Left ventricle myocardium inferior (tissue), 1 donor: ENCODE measurements at places on chromosomes 1 and 21.
A peak's percentile ranks its signal among the peaks of the same experiment; 100 is the strongest.

- H3K4me1 ChIP-seq = peaks cover 95% of the 10 kb centered on the region
- H3K27ac ChIP-seq = peak overlapping the region; percentile 51
- no peaks in the 10 kb centered on the region for H3K27me3 ChIP-seq
- H3K36me3 ChIP-seq = no peaks in the 10 kb centered on the region
Observed at GRCh38 chr1:117611121-117611601, 5.3 kb downstream of the TENT5C start.

DNA sequence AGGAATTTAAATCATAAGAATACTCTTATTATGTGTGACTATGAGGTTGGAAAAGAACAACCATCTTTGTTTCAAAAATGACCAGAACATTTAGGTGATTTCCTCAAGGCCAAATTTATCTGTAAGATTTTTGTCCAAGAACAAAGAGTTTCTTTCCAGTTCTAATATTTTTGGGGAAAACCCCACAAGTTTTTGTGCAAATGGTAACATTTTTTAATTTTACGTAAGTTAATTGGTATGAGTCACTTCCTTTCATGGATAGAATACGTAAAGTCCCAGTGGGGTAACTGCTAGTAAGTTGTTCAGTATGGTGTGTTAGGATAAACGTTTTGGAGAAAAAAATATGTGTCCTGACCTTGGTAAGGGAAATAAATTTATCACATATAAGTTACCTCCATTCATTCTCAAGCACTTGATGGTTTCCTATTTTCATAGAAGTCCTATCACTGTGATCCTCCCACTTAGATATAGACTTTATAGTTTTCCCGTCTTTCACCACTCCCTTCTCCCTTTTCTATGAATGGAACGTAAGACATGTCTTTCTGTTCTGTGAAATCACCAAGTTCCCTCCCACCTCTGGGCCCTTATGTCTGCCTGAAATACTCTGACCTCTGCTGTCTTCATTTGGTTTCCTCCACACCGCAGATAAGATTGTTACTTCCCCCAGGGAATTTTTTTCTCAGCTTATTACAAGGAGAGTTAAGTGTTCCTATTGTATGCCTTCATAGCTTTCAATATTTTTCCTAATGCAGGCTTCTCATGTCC, 34.9 kb upstream of the TSNAX start:
- no peak overlapping the region for H3K4me3 ChIP-seq
- no peak overlapping the region for H3K27ac ChIP-seq
- H3K4me1 ChIP-seq = peaks cover 9% of the 10 kb centered on the region
- no peaks in the 10 kb centered on the region for H3K36me3 ChIP-seq
- no peak for DNase-seq

- no peaks in the 10 kb centered on the region for H3K36me3 ChIP-seq
- DNase-seq = no peak
- H3K4me1 ChIP-seq = no peaks in the 10 kb centered on the region
- H3K4me3 ChIP-seq = no peak overlapping the region
- H3K27ac ChIP-seq = no peak overlapping the region
Observed at GRCh38 chr1:67285780-67286488, 21.7 kb upstream of the IL12RB2 start.

DNA sequence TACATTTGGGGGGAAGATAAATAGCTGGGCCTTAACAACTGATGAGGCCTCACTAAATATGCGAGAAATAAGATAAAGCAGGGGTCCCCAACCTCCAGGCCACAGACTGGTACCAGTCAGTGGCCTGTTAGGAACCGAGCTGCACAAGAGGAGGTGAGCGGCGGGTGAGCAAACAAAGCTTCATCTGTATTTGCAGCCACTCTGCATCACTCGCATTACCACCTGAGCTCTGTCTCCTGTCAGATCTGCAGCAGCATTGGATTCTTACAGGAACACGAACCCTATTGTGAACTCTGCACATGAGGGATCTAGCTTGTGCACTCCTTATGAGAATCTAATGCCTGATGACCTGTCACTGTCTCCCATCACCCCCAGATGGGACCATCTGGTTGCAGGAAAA, 5.2 kb upstream of the PAXBP1 start:
- no peak for DNase-seq
- H3K4me1 ChIP-seq = peaks cover 11% of the 10 kb centered on the region
- no peak overlapping the region for H3K4me3 ChIP-seq
- H3K27me3 ChIP-seq = no peaks in the 10 kb centered on the region
- no peak overlapping the region for H3K27ac ChIP-seq
- peaks cover 4% of the 10 kb centered on the region for H3K36me3 ChIP-seq

GRCh38 chr1:149997585-149998262, 12.8 kb downstream of the OTUD7B start:
- peaks cover 9% of the 10 kb centered on the region for H3K36me3 ChIP-seq
- H3K4me1 ChIP-seq = peaks cover 96% of the 10 kb centered on the region
- DNase-seq = no peak
- no peak overlapping the region for H3K27ac ChIP-seq
- H3K4me3 ChIP-seq = no peak overlapping the region

GRCh38 chr1:185239861-185240260, 77.2 kb downstream of the IVNS1ABP start:
- no peak overlapping the region for H3K27ac ChIP-seq
- no peak overlapping the region for H3K4me3 ChIP-seq
- peaks cover 5% of the 10 kb centered on the region for H3K36me3 ChIP-seq
- no peak for DNase-seq
- H3K4me1 ChIP-seq = peaks cover 29% of the 10 kb centered on the region

- H3K27me3 ChIP-seq = no peaks in the 10 kb centered on the region
- peaks cover 19% of the 10 kb centered on the region for H3K4me1 ChIP-seq
- H3K27ac ChIP-seq = peak overlapping the region; percentile 52
- H3K4me3 ChIP-seq = no peak overlapping the region
Observed at GRCh38 chr1:27862671-27863537, 9.4 kb upstream of the THEMIS2 start.

- H3K27ac ChIP-seq = no peak overlapping the region
- H3K36me3 ChIP-seq = no peaks in the 10 kb centered on the region
- H3K4me1 ChIP-seq = no peaks in the 10 kb centered on the region
- no peaks in the 10 kb centered on the region for H3K27me3 ChIP-seq
Observed at GRCh38 chr1:43910343-43910742, 23.3 kb upstream of the ARTN start.

- H3K36me3 ChIP-seq = no peaks in the 10 kb centered on the region
- DNase-seq = no peak
- no peak overlapping the region for H3K4me3 ChIP-seq
- peaks cover 46% of the 10 kb centered on the region for H3K27me3 ChIP-seq
- H3K27ac ChIP-seq = no peak overlapping the region
Observed at GRCh38 chr1:234776256-234776875, 166.4 kb upstream of the IRF2BP2 start.

GRCh38 chr1:200252531-200252930, 157.3 kb downstream of the ZNF281 start:
- DNase-seq = no peak
- no peaks in the 10 kb centered on the region for H3K36me3 ChIP-seq
- no peaks in the 10 kb centered on the region for H3K4me1 ChIP-seq

- no peak overlapping the region for H3K4me3 ChIP-seq
- peaks cover 28% of the 10 kb centered on the region for H3K4me1 ChIP-seq
- H3K27me3 ChIP-seq = no peaks in the 10 kb centered on the region
Observed at GRCh38 chr1:55353707-55354620, 138.8 kb upstream of the USP24 start.

DNA sequence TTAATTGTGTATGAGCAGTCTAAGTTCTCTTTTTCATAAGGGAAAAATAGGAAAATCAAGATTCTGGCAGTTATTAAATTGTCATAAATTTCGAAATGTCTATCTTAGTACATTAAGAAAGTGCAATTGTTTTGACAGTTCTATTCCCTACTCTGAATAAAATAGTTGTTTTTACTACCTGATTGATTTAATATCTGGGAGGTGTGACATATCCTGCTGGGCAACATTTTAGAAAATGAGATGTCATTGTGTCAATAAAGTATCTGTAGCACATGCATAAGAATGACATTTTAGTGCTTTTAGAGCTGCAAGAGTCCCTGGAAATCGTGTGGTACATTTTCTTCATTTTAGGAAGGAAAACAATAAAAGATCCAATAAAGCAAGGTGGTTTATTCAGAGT, 139.2 kb upstream of the COL11A1 start:
- no peak overlapping the region for H3K27ac ChIP-seq
- H3K36me3 ChIP-seq = no peaks in the 10 kb centered on the region
- no peak for DNase-seq
- no peaks in the 10 kb centered on the region for H3K4me1 ChIP-seq
- no peaks in the 10 kb centered on the region for H3K27me3 ChIP-seq

DNA sequence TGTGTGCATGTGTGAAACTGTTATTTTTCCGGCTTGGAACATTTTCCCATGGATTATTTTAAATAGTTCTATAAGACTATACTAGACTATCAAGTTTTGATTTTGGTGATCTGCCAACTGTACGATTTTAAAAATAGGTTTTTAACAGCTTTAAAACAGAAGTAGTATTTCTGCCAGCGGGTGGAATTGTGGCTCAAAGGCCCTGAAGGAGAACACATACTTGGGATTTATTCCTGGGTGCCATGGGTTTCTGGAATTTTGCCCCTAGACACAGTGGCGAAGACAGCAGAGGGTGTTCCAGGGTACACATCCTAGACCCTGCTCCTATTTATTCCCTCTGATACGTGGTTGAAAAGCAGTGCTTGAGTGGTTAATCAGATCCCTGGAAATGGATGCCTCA, 81.7 kb upstream of the IPO9 start:
- H3K27ac ChIP-seq = peak overlapping the region; percentile 70
- peaks cover 14% of the 10 kb centered on the region for H3K36me3 ChIP-seq
- no peak for DNase-seq
- H3K4me3 ChIP-seq = peak overlapping the region; percentile 14

DNA sequence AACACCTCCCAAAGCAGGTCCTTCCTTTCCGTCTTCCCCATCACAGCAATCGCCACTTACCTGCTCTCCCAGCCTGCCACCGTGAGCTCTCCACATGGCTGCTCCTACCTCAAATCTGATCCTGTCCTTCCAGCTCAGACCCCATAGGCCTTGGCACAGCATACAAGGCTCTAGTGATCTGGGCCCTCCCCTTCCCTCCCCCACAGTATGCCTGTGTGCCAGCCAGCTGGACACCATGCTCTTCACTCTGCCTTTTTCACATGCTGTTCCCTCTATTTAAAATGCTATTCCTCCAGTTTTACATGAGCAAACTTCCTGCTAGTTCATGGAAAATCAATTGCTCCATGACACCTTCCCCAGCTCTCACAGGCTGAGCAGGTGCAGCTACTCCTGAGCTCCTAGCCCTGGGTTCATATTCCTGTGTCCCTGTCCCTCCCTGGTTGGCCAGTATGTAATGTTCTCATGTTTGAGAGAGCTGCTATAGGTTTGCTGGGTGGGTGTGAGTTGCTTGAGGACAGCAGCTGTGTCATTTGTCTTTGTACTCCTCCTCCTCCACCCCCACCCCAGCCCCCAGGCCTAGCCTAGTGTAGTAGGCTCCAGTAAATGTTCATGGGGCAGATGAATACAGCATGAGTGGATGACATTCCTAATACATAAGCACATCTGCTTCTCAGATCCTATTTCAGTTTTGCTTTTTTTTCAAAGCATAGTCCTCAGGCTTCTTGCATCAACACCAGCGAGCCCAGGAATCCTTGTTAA, 6.3 kb upstream of the TNNT2 start:
- H3K27ac ChIP-seq = peak overlapping the region; percentile 69
- H3K27me3 ChIP-seq = peaks cover 29% of the 10 kb centered on the region
- no peaks in the 10 kb centered on the region for H3K36me3 ChIP-seq
- peaks cover 51% of the 10 kb centered on the region for H3K4me1 ChIP-seq
- H3K4me3 ChIP-seq = peak overlapping the region; percentile 4

GRCh38 chr21:36700971-36701755, 2.2 kb downstream of the SIM2 start:
- H3K27me3 ChIP-seq = peaks cover 100% of the 10 kb centered on the region
- no peak for DNase-seq
- peak overlapping the region; percentile 69 for H3K4me3 ChIP-seq
- no peak overlapping the region for H3K27ac ChIP-seq
- H3K4me1 ChIP-seq = peaks cover 71% of the 10 kb centered on the region

- peaks cover 83% of the 10 kb centered on the region for H3K4me1 ChIP-seq
- DNase-seq = no peak
- H3K36me3 ChIP-seq = no peaks in the 10 kb centered on the region
- no peaks in the 10 kb centered on the region for H3K27me3 ChIP-seq
- H3K4me3 ChIP-seq = peak overlapping the region; percentile 98
Observed at GRCh38 chr1:100354971-100355394, 2.7 kb downstream of the CDC14A start.

GRCh38 chr1:198196630-198197029, 39.8 kb downstream of the NEK7 start:
- no peak overlapping the region for H3K27ac ChIP-seq
- peaks cover 87% of the 10 kb centered on the region for H3K4me1 ChIP-seq
- no peaks in the 10 kb centered on the region for H3K27me3 ChIP-seq
- DNase-seq = no peak
- H3K4me3 ChIP-seq = no peak overlapping the region
- H3K36me3 ChIP-seq = no peaks in the 10 kb centered on the region

- H3K27ac ChIP-seq = peak overlapping the region; percentile 68
- H3K4me3 ChIP-seq = peak overlapping the region; percentile 65
- H3K36me3 ChIP-seq = peaks cover 40% of the 10 kb centered on the region
- no peak for DNase-seq
- peaks cover 31% of the 10 kb centered on the region for H3K27me3 ChIP-seq
Observed at GRCh38 chr1:228212415-228212965, 4.6 kb downstream of the OBSCN start.

- H3K4me3 ChIP-seq = peak overlapping the region; percentile 54
- H3K4me1 ChIP-seq = peaks cover 100% of the 10 kb centered on the region
- no peak for DNase-seq
- H3K27me3 ChIP-seq = no peaks in the 10 kb centered on the region
Observed at GRCh38 chr1:12595757-12596006, 22.3 kb downstream of the DHRS3 start.

DNA sequence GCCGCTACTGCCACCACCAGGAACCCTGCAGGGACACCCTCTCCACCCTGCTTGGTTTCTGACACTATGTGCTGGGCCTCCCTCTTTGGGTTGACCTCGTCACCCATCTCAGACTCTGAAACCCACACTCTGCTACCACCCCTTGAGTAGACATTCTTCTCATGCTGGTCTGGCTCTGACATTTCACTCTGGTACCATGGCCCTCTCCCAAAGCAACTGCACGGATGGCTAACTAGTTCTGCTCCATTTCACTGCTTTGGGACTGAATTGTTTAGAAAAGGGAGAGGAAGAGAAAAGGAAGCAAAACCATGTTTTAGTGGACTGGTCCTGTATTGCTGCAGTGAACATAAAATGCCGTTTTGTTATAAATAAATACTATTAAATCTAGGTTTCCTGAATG, 137.8 kb downstream of the KCNK2 start:
- H3K4me3 ChIP-seq = no peak overlapping the region
- no peaks in the 10 kb centered on the region for H3K36me3 ChIP-seq
- H3K4me1 ChIP-seq = no peaks in the 10 kb centered on the region
- no peak overlapping the region for H3K27ac ChIP-seq
- DNase-seq = no peak
- H3K27me3 ChIP-seq = no peaks in the 10 kb centered on the region
